ENCODE measurements at places on chromosomes 4 and X.

DNA sequence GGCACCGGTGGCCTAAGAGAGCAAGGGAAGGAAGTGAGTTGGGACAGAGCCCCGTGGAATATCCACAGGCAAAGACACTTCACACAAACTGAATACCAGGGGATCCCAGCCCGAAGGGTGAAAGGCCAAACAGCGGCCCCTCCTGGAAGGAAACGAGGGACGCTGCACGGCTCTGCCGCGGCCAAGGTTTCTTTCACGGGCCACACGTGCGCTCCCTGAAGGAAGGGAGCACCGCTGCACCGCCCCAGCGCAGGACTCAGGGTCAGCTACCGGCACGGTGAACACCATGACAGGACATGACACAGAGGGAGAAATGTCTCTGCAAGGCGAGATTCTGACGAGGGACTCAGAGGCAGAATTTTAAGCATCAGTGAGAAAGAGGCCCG lies 31.5 kb upstream of the GTPBP6 start:
- DNase-seq: no peak

- no peak for DNase-seq
Observed at GRCh38 chrX:78619834-78620233, 39.3 kb downstream of the RTL3 start.

GRCh38 chr4:17283832-17284231 lies 228.1 kb downstream of the QDPR start:
- DNase-seq: no peak

DNA sequence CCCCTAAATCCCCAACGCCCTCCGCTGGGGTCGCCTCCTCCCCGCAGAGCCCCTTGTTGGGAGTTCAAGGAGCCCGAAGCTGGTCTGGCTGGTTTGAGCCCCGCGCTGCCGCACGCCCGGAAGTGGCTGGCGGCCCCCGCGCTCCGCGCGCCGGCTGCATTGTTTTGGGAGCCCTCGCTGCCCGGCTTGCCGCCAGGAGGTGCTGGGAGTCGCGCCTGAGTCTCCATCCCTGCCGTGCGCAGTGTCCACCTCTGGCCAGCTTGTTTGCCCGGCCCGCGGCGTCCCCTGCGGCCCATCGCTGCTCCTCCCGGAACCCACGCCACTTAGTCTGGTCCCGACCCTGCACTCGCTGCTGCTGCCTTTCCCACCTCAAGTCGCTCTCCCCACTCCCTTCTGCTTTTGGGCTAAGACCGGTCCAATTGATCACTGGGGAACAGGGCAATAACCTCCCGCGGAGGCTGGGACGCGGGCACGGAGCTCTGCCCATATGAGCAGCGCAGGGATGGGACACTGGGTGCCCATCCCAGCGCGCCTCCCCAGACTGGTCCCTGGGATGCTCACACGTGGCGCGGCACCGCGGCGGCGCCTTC lies 2.2 kb upstream of the SFRP2 start:
- DNase-seq: no peak

DNA sequence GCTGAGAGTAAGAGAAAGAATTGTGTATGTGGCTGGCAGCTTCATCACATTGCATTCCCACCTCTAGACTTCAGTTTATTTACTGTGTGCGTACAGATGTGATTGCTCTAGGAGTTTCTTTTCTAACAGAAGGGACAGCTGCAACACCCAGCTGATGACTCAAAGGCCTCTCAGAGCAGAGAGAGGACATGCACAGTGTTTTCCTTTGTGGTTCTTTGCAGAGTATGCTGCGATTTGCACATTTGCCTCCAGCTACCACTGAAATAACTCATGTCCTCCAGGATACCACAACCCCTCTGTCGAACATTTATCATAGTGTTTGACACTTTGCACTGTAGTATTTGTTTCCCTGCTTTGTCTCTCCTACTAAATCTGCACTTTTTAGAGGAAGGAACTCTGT lies 294.1 kb downstream of the STIM2 start:
- DNase-seq: no peak

DNA sequence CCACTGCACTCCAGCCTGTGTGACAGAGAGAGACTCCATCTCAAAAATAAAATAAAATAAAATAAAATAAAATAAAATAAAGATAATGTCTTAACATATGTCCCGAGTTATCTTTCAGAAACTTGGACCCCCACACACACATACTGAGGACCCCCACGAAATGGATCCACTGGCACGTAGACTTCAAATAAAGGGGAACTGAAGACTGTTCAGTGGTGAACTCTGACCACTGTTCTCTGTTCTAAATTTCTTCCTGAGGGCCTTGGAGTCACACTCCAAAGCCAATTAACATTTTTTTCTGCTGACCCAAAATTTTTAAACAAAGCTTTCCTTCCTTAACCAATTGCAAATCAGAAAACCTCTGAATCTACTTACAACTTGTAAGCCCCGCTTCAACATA lies 43.5 kb upstream of the PRDX4 start:
- DNase-seq: no peak

GRCh38 chr4:87258677-87259076 lies 38.3 kb upstream of the KLHL8 start:
- no peak for DNase-seq

- DNase-seq: no peak
Observed at GRCh38 chr4:54999003-54999402, 126.4 kb downstream of the KDR start.

- DNase-seq: no peak
Observed at GRCh38 chr4:125704726-125705125, 390.0 kb downstream of the FAT4 start.

DNA sequence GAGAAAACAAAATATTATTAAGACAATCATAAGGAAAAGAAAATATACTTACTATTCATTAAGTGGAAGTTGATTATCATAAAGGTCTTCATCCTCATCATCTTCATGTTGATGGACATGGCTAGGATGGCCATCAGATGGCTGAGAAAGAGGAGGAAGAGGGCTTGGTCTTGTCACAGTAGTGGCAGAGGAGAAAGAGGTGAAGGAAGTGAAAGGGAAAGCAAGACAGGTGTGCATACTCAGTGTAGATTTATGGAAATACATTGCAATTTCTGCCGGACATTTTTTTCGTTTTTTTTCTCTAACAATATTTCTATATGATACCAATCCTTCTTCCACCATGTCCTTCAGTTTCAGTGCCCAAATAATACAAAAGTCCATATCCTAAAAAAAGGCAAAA lies 1409.8 kb downstream of the PCDH7 start:
- no peak for DNase-seq

GRCh38 chr4:83639849-83640493 lies 104.1 kb downstream of the GPAT3 start:
- DNase-seq: peak; percentile 28

GRCh38 chrX:84729809-84730208 lies 227.6 kb upstream of the HDX start:
- peak; percentile 1 for DNase-seq

GRCh38 chrX:4762196-4762595 lies 1048.7 kb upstream of the PRKX start:
- DNase-seq: no peak

DNA sequence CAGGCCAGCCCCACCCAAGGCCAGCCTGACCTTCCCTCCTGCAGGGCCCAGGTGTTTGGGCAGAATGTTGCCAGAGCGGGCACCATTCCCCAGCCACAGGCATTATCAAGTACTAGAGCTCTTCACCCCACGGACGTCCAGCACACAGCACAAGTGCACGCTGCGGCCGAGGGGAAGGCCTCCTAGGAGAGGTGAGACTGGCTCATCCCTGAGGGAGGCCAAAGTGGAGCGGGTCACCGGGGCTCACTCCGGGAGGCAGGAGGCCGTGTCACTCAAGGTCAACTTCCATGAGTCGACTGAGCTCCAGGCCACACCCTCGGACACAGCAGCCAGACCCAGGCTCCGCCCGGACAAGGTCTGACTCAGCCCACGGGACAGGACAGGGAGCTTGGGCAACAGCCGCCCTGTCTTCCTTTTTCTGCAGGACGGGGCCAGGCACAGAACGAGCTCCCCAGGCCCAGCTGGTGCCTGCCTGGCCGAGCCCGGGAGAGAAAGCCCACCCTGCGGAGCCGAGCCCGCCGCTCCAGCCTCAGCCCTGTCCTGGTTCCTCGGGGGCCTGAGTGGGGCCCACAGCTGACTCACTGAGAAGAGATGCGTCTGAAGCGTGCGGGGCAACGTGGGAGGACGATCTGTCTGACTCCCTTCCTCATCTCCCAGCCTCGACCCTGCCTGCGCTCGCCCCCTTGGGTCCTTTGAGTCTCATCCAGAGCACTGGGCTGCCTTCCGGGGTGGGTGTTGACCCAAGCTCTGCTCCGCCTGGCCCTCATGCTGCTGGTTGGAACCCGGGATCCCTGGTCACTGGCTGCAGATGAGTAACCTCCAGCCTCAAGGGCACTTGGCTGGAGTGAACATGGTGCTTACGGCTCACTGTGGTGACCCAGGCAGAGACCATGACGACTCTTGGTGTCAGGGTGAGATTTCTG lies 1.6 kb downstream of the SLC49A3 start:
- no peak for DNase-seq

- no peak for DNase-seq
Observed at GRCh38 chrX:104270916-104271512, 16.3 kb upstream of the ESX1 start.
